Left lung (tissue), 14 donors: ENCODE measurements at places on chromosomes 3 and 15. TPM values are rescaled to one million over a fixed set of nuclear protein-coding genes. Genes with fewer than 3 reads are reported as not detected.

GOLGA8T gene
- polyA plus RNA-seq, result not detected

SKOR1 gene
- polyA plus RNA-seq, result 0.28 TPM

GRCh38 chr15:63436872-63437375 lies 55.3 kb upstream of the CA12 start:
- peak overlapping the region; percentile 28 for H3K27ac ChIP-seq
- H3K27me3 ChIP-seq, result no peaks in the 10 kb centered on the region
- no peaks in the 10 kb centered on the region for H3K36me3 ChIP-seq

DNA sequence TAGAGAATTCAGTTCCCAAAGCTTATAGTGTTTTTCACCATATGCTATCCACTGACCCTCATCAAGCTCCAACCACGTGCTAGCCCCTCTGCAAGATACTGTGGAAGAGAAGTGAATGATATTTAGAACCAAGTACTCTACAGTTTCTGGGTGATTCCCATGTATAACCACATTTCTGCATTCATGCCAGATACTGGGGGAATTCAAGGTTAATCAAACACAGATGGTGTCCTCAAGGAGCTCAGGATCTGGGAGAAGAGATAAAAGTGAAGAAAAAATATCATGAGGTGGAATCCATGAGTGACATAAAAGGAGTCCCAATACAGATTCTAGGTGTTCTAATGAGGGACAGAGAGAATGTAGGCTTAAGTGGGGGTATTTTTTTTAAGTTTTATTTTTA lies 195.8 kb downstream of the FHIT start:
- H3K27me3 ChIP-seq, result no peaks in the 10 kb centered on the region
- DNase-seq, result no peak
- no peak overlapping the region for H3K4me3 ChIP-seq
- no peaks in the 10 kb centered on the region for H3K36me3 ChIP-seq

DNA sequence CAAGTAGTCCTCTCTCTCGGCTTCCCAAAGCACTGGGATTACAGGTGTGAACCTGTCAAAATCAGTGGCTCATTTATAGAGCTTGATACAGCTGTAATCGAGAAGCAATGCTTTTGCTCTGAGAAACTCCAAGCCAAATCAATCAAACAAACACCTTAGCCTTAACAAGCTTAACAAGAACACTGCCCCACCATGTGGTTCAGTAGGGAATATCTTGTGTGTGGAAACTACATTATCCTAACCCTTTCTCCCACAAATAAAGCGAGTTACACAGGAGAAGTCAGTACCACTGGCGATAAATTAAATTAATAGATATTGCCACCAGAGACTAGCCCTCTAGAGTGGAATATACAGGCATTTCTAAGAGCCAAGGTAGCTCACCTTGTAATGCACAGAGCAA lies 13.9 kb downstream of the CDAN1 start:
- DNase-seq, result no peak
- H3K27me3 ChIP-seq, result no peaks in the 10 kb centered on the region
- no peak overlapping the region for H3K4me3 ChIP-seq
- H3K27ac ChIP-seq, result no peak overlapping the region
- peaks cover 97% of the 10 kb centered on the region for H3K36me3 ChIP-seq

ZCWPW2 gene
- 2.7 TPM for polyA plus RNA-seq
